ENCODE measurements at places on chromosomes 11 and 22. TPM values are rescaled to one million over a fixed set of nuclear protein-coding genes. Genes with fewer than 3 reads are reported as not detected.

The DNAJB7 gene
- total RNA-seq, result not detected

The MICALL1 gene
- total RNA-seq, result 43.2 TPM

The TEX54 gene
- not detected for total RNA-seq

DNA sequence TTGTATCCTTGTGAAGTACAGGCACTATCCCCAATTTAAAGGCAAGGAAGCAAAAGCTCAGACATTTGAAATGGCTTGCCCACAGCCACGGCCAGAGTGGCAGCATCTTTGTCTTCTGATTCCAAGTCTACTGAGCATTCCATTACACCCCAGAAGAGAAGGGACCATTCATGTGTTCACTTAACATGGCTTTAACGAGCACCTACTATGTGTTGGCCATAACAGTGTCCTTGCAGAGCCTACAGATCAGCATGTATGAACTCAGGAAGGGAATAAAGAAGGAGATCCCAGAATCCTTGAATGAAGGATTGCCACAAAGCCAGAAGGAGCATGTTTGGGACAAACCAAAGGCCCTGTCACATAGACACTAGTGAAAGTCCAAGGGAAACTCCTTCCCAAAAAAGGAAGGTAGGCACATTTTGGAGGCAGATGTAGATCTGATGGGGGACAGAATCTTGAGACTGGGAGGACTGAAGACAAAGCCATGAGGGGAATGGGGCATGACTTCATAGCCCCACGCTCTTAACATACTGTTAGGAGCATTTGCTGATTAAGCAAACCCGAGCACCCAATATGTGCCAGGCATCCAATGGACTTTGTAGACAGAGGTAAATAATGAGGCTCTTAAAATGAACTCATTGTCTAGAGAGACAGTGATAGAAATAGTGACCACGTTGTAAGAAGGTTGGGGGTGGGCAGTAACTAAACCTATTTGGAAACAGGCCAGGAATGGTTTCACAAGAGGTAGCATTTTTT lies 54.9 kb downstream of the P4HA3 start:
- peaks cover 10% of the 10 kb centered on the region for H3K36me3 ChIP-seq
- H3K4me3 ChIP-seq, result no peak overlapping the region
- H3K4me1 ChIP-seq, result no peaks in the 10 kb centered on the region
- DNase-seq, result no peak

- H3K27me3 ChIP-seq, result peaks cover 90% of the 10 kb centered on the region
- H3K4me1 ChIP-seq, result no peaks in the 10 kb centered on the region
- no peak within 1 kb of the TSS for H3K4me3 ChIP-seq
- no peak within 1 kb of the TSS for H3K27ac ChIP-seq
- DNase-seq, result no peak
- H3K36me3 ChIP-seq, result no peaks in the 10 kb centered on the region
Measured at GRCh38 chr22:36816636-36817524, at the start of gene PVALB. Gene PVALB, minus strand, starts transcription at chr22:36817035. Its CDS starts 30 bp downstream, at chr22:36817005.
